ENCODE measurements at places on chromosomes 16 and 17. TPM values are rescaled to one million over a fixed set of nuclear protein-coding genes. Genes with fewer than 3 reads are reported as not detected.

GRCh38 chr17:49521471-49522356 lies 26.6 kb downstream of the NGFR start:
- H3K4me1 ChIP-seq, result no peaks in the 10 kb centered on the region
- H3K27me3 ChIP-seq, result no peaks in the 10 kb centered on the region

The CCL1 gene
- not detected for total RNA-seq

The GPRC5C gene
- total RNA-seq, result 33.8 TPM

The C16orf92 gene
- not detected for total RNA-seq

The DNAI2 gene
- total RNA-seq, result not detected

- peak; percentile 74 for DNase-seq
- H3K4me3 ChIP-seq, result no peak overlapping the region
- peak overlapping the region; percentile 65 for H3K27ac ChIP-seq
- H3K27me3 ChIP-seq, result no peaks in the 10 kb centered on the region
- peaks cover 18% of the 10 kb centered on the region for H3K4me1 ChIP-seq
- no peaks in the 10 kb centered on the region for H3K36me3 ChIP-seq
Measured at GRCh38 chr17:73320601-73321264, 8.9 kb upstream of the CDC42EP4 start.

GRCh38 chr17:55783684-55784245 lies 32.9 kb downstream of the PCTP start:
- no peaks in the 10 kb centered on the region for H3K36me3 ChIP-seq
- no peaks in the 10 kb centered on the region for H3K4me1 ChIP-seq
- no peaks in the 10 kb centered on the region for H3K27me3 ChIP-seq

GRCh38 chr16:49782405-49782804 lies 73.5 kb downstream of the ZNF423 start:
- no peaks in the 10 kb centered on the region for H3K4me1 ChIP-seq
- H3K36me3 ChIP-seq, result no peaks in the 10 kb centered on the region
- no peak for DNase-seq
- H3K27ac ChIP-seq, result no peak overlapping the region

The KRT25 gene
- total RNA-seq, result not detected

The PLCG2 gene
- total RNA-seq, result 9.6 TPM

The CCL11 gene
- not detected for total RNA-seq

The GH1 gene
- total RNA-seq, result not detected

DNA sequence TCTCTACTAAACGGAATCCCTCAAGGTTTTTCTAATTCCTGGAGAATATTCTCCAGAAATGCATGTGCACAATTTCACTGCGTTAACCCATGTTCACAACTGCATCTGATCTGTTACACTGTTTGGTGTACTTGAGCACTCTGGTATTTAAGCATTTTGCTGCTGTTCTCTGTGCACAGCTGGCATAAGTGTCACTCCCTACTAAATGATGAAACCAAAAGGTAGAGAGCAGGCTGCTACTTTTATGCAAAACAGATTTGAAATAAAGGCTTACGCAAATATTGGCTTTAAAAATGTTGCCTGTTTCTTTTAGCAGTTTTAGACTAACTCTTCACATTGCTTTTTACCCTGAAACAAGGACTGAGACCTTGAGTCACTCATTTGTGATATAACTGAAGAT lies 41.7 kb downstream of the ESRP2 start:
- H3K27ac ChIP-seq, result no peak overlapping the region
- peaks cover 10% of the 10 kb centered on the region for H3K4me1 ChIP-seq
- H3K27me3 ChIP-seq, result no peaks in the 10 kb centered on the region
- DNase-seq, result no peak
- H3K4me3 ChIP-seq, result no peak overlapping the region

The CRYM gene
- total RNA-seq, result 0.84 TPM

The SCNN1G gene
- total RNA-seq, result 0.11 TPM

DNA sequence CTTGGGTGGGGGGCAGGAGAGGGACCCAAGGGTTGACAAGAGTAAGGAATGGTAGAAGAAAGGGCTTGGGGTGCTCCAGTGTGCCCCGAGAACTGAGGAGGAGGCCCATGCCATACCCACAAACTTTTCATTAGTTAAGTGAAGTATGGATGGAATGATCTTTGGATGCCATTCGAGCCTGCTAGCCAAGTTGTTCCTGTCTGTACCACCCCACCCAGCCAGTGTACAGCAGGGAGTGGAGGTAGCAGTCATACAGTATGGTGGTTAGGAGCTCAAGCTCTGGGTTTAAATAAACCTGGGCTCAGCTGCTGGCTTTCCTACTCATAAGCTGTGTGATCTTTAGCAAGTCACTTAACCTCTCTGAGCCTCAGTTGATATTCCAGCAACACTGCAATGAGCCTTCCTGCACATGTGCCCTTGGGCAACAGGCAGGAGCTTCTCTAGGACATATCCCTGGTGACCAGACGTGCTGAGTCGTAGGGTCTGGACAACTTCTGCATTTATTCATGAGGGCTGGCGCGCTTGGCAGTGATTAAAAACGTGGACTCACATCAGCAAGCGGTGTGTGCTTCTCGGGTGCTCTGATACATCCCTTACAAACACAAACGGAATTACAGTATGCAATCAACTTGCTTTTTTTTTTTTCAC lies 22.9 kb downstream of the ITPRIPL2 start:
- DNase-seq, result peak; percentile 74
- no peak overlapping the region for H3K4me3 ChIP-seq
- H3K27me3 ChIP-seq, result no peaks in the 10 kb centered on the region
- H3K4me1 ChIP-seq, result peaks cover 33% of the 10 kb centered on the region
- H3K27ac ChIP-seq, result no peak overlapping the region

- peak within 1 kb of the TSS; percentile 23 for H3K4me3 ChIP-seq
- no peaks in the 10 kb centered on the region for H3K36me3 ChIP-seq
- no peak for DNase-seq
Measured at GRCh38 chr16:3577302-3577752, at the start of gene NLRC3. Gene NLRC3 (minus strand): TSS chr16:3577403. CDS start chr16:3565036, 12,367 bp downstream.

GRCh38 chr16:48180868-48181480 lies 25.2 kb upstream of the ABCC12 start:
- no peaks in the 10 kb centered on the region for H3K4me1 ChIP-seq
- no peak overlapping the region for H3K4me3 ChIP-seq
- no peak for DNase-seq
- H3K36me3 ChIP-seq, result no peaks in the 10 kb centered on the region
- no peaks in the 10 kb centered on the region for H3K27me3 ChIP-seq

DNA sequence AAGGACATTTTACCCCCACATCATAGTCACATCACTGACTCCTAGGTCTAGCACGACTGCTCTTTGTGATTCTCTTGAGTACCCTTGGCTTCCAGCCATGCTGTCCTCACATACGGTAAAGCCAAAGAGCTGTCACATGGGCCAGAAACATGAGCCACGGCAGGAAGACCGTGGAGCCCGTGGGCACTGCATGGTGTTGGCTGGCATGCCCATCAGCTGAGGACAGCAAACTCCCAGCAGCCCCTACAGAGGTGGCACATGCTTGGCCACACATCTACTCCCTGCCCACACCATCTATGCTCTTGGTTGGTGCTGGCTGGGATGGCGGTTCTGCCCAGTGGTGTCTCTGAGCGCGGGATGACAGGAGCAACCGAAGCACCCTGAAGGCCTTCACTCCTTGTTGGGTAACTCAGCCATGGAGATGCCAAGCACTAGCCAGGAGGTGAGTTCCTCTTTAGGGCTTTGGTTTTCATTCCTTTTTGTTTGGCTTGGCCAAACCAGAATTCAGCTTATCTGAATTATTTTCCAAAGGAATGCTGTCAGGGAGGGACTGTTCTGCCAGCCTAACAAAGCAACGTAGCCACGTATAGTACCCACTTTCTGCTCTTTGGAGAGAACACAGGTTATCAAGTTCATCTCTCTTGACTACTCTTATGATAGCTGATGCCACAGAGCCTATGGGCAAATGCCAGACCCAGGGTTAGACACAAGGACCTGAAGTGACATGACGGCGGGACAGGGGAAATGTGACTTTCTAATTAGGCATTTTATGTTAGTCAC lies 10.0 kb downstream of the TNFAIP1 start:
- no peaks in the 10 kb centered on the region for H3K36me3 ChIP-seq
- no peak overlapping the region for H3K4me3 ChIP-seq

DNA sequence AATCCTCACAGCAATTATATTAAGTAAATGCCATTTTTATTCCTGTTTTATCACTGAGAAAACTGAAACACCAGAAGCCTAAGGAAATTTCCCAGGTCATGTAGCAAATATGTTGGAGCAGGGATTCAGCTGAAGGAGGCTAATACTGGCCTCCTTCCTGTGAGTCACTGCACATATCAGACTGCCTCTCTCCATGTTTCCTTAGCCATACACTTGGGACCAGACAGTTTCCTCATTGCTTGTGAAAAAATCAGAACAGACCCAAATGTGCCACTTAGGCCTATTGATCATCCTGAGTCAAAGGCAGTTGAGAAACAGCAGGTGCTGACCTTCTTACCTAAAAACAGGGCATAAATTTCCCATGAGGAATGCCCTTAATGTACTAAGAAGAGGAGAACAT lies 18.9 kb upstream of the ELAC2 start:
- no peak overlapping the region for H3K27ac ChIP-seq
- no peaks in the 10 kb centered on the region for H3K36me3 ChIP-seq
- peaks cover 5% of the 10 kb centered on the region for H3K27me3 ChIP-seq
- DNase-seq, result no peak
- H3K4me1 ChIP-seq, result no peaks in the 10 kb centered on the region

DNA sequence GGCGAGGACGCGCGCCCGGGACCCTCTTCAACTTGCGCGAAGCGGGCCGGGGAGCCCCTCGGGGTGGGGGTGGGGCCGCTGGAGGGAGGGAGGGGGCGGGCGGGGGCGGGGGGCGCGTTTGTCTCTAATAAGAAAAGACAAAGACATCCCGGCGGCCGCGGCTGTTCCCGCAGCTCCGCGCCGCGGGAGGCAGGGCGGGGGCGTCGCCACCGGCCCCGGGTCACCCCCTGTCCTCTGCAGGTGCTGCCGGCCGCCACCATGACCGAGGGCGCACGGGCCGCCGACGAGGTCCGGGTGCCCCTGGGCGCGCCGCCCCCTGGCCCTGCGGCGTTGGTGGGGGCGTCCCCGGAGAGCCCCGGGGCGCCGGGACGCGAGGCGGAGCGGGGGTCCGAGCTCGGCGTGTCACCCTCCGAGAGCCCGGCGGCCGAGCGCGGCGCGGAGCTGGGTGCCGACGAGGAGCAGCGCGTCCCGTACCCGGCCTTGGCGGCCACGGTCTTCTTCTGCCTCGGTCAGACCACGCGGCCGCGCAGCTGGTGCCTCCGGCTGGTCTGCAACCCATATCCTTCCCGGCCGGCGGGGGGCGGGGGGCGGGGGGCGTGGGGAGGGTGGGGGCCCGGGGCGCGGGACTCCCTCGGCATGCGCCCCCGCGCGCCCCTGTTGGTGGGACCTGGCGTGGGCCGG lies 714 bp downstream of the CACNA1H start:
- peak; percentile 42 for DNase-seq
- peak overlapping the region; percentile 62 for H3K27ac ChIP-seq
- no peak overlapping the region for H3K4me3 ChIP-seq
- peaks cover 21% of the 10 kb centered on the region for H3K4me1 ChIP-seq
- H3K36me3 ChIP-seq, result no peaks in the 10 kb centered on the region
- H3K27me3 ChIP-seq, result no peaks in the 10 kb centered on the region

DNA sequence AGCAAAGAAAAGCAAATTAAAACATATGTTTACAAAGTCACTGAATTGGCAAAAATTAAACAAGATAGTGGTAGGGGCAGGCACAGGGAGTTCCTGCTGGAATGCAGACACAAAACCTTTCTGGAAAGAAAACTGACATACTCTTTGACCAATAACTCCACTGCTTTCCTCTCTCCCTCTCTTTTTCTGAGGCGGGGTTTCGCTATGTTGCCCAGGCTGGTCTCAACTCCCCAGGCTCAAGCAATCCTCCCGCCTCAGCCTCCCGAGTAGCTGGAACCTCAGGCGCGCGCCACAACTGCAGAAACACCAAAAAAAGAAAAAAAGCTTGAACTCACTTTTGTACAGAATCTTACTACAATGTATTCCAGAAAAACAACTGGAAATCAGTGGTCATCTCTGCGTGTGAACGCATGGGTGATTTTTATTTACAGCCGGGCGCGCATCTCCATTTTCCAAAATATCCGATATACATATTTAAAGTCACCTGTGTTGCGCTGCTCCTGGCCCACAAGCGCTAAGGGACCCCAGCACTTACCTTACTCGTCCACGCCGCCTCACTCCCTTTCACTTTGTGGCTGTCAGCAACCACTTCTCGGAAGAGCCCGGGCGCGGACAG lies 480 bp downstream of the TXNL4B start:
- peak overlapping the region; percentile 79 for H3K27ac ChIP-seq
- H3K36me3 ChIP-seq, result no peaks in the 10 kb centered on the region
- DNase-seq, result peak; percentile 37
- peaks cover 32% of the 10 kb centered on the region for H3K4me1 ChIP-seq
- no peaks in the 10 kb centered on the region for H3K27me3 ChIP-seq
- peak overlapping the region; percentile 76 for H3K4me3 ChIP-seq
